ENCODE measurements at places on chromosomes 4 and X.
A peak's percentile ranks its signal among the peaks of the same experiment; 100 is the strongest.

DNA sequence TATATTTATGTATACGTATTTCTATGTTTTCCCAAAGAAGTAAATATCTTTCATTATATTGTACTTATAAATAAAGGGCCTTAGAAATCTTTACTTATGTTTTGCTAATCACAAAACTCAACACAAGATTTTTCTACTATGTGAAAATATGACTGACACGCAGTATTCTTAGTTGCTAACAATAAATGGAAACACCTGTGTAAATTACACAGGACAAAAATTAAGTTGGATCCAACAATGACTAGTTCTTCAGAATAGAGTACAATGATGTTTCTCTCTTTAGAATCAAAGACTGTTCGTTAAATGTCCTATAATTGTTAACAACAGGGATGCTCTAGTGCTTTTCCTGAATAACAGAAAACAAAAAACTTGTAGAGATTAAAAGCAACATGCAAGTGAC lies 96.1 kb downstream of the PPP3CA start:
- no peak for DNase-seq

- DNase-seq = no peak
These were observed 184.0 kb downstream of the TSPAN5 start for GRCh38 chr4:98474408-98474844.

GRCh38 chr4:163707873-163708272 lies 213.4 kb downstream of the TMA16 start:
- DNase-seq = no peak

- no peak for DNase-seq
These were observed 43.5 kb upstream of the ADRA2C start for GRCh38 chr4:3722446-3723231.

- DNase-seq = peak; percentile 58
These were observed 150.4 kb downstream of the MGST2 start for GRCh38 chr4:139815778-139816601.

GRCh38 chr4:173990126-173990868 lies 293.2 kb downstream of the FBXO8 start:
- no peak for DNase-seq

- DNase-seq = no peak
These were observed 329.3 kb upstream of the RPS6KA3 start for GRCh38 chrX:20595928-20596575.

DNA sequence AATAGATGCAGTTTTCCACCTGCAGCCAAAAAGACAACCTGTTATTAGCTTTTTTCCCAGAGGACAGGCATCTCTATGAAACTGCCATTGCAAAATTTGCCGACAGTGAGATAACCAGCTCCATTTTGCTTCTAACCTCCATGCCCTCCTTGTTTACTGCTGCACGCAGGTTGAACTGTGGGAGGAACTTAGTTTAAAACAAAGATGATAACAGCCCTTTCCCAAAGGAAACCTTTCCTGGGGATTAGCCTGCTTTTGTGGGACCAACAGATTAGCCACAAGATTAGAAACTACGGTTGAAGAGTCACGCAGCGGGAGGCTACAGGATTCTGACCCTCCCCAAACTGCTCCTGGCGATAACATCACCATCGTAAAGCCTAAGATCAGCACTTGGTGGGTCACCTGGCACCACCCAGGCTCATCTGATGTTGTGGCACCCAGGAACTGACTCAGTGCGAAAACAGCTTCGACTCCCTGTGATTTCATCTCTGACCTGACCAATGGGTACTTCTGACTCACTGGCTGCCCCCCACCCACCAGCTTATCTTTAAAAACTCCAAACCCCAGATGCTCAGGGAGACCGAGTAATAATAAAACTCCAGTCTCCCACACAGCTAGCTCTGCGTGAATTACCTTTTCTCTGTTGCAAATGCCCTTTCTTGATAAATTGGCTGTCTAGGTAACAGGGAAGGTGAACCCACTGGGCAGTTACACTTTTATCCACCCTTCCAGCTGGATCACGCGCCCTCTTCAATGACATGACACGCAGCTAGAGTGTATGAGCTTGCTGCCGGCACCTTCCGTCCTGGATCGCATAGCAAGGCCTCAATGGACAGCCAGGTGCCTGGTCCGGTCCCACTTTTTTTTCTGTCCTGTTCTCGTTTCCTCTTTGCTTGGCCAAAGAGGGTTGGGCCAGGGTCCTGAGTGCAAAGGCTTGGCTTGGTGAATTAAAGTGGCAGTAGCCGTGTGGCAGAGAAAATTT lies 27.2 kb downstream of the NOP14 start:
- DNase-seq = no peak

GRCh38 chr4:186739802-186740434 lies 16.3 kb upstream of the FAT1 start:
- no peak for DNase-seq
